H1 (cell line): ENCODE measurements at places on chromosomes 2 and 18. TPM values are rescaled to one million over a fixed set of nuclear protein-coding genes. Genes with fewer than 3 reads are reported as not detected.

The VWA3B gene
- polyA plus RNA-seq, result not detected in 2 replicates

The FOXI3 gene
- 6.8 and 9.8 TPM in 2 replicates for polyA plus RNA-seq

The DOK6 gene
- 0.09 and 0.33 TPM in 2 replicates for polyA plus RNA-seq

The DSG4 gene
- not detected in 2 replicates for polyA plus RNA-seq

The CERS6 gene
- polyA plus RNA-seq, result 4.2 and 6.8 TPM in 2 replicates
